Naive thymus-derived CD4-positive, alpha-beta T cell (primary cell): ENCODE measurements at places on chromosomes 3 and 15. TPM values are rescaled to one million over a fixed set of nuclear protein-coding genes. Genes with fewer than 3 reads are reported as not detected.

EOMES gene
- polyA plus RNA-seq, result 1.9 TPM

LAMB2 gene
- not detected for polyA plus RNA-seq

LARP6 gene
- polyA plus RNA-seq, result 0.09 TPM

GALNT15 gene
- not detected for polyA plus RNA-seq

MNS1 gene
- not detected for polyA plus RNA-seq

ST8SIA2 gene
- not detected for polyA plus RNA-seq

KLHL6 gene
- 25.8 TPM for polyA plus RNA-seq

VWA5B2 gene
- polyA plus RNA-seq, result not detected

AADAC gene
- not detected for polyA plus RNA-seq

DNA sequence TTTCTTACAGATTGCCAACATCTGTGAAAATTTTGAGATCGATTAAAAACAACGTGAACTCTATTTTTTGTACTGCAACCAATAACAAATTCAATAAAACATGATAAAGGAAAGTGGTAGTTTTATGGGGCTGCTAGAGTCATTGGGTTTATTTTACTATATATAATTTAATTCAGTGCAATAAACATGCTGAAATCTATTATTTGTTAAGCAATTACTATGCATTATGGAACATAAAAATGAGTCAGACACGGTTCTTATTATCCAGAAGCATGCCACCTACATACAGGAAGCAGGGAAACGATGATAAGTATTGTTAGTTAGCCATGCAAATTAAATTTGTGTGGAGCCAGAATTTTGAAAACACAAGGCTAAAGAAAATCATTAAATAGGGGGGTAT, 27.2 kb downstream of the NPHP3 start:
- H3K27me3 ChIP-seq, result no peaks in the 10 kb centered on the region
- no peak overlapping the region for H3K4me3 ChIP-seq
- DNase-seq, result no peak

DNA sequence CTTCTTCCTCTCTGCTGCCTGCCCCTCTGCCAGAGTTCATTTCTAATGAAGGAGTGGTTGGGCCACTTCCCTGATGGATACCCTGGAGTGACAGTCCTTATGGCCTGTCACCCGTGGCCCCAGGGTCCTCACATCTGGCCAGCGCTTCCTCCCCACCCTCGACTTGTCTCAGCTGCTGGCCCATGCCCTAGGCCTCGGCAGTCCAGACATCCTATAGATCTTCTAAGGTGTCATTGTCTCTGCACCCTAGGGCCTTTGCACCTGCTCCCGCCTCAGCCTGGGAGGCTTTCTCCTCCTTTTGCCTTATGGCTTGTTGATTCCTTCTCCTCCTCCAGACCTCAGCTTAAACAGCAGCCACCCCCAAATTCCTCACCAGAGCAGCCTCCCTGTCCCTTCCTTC, 181.0 kb downstream of the NSMCE3 start:
- H3K4me3 ChIP-seq, result no peak overlapping the region
- no peaks in the 10 kb centered on the region for H3K36me3 ChIP-seq
- H3K27ac ChIP-seq, result no peak overlapping the region
- no peak for DNase-seq
- H3K4me1 ChIP-seq, result peaks cover 17% of the 10 kb centered on the region

DNA sequence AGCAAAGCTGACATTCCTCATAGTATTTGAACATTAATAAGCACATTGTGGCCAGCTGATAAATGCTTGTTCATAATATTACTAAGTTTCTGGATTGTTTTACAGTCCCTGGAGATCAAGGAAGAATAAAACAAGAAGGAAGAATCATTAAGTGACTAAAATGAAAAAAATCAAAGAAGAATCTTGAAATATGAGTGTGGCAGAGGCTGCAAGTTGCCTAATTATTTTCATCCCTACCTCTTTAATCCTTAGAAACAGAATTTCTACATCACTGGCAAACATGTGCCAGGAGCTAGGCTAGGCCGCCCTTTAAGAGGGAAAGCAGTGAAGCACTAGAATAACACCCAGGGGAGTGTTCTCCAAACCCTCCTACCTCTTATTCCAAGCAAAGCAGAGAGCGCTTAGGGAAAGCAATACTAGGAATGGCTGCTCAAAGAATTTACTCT, 98.9 kb downstream of the MAGI1 start:
- H3K4me1 ChIP-seq, result no peaks in the 10 kb centered on the region
- no peak for DNase-seq
- no peak overlapping the region for H3K4me3 ChIP-seq
- H3K36me3 ChIP-seq, result no peaks in the 10 kb centered on the region
- no peak overlapping the region for H3K27ac ChIP-seq
- H3K27me3 ChIP-seq, result no peaks in the 10 kb centered on the region

DNA sequence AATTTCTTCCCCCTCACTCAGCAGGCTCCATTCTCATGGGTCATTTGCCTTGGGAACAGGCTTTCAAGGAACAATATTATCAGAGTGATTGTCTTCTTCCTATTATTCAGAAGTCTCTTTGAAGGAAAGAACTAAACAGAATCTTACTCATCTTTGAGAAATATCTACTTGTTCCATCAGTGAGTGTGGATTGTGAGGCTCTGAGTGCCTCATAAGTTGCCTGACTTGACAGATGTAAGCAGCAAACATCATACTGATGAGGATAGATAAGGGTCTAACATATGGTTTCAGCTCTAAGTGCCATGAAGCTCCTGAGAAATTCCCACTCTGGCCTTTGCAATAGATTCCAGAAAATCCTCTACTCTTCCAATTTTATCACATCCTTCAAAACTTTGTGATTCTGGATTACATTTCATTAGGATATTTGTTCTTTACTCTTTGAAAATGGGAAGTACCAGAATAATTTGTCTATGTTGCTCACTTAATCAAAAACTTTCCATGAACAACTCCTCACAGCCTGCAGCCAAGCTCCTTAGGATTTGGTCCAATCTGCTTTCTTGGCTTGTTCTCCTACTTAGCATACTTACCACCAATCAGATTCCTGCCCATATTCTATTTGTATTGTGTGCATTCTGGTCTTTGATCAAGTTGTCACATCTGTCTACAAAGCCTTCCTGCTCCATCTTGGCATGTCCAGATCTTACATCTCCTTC, 120.1 kb downstream of the RPL22L1 start:
- DNase-seq, result no peak
- H3K27ac ChIP-seq, result no peak overlapping the region
- no peak overlapping the region for H3K4me3 ChIP-seq

DNA sequence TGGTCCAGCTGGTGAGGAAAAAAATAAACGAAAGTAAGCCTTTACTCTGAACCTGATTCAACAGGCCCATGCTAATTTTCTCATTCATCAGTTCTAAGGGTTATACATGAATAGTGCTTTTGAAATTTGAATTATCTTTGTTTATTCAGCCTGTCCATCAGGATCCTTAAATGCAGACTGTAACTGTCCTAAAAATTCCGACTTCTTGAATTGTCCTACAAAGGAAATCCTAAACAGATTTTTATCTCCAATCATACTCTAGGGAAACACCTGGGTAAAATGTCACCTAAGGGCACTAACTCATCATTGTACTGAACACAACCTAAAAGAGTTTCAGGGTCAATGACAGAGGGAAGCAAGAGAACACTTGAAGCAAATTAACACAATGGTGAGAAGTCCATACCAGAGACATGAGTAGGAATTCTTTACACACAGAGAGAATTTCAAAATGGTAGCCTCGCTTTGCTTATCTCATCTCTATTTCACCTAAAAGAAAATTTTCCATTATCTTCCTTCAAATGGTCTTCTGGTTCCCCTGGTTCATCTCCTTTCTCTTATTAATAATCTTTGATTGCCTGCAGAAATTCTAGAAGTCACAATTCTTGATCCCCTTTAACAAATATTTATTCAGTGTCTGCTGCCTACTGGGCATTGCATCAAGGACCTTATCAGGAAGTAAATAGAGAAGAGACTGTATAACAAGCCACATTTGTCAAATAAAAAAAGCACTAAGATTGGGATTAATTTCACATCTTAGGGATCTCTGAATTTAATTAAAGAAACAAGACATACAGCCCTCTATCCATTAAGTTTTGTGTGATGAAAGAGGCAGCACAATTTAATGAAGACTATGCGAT, 182.7 kb downstream of the MEIS2 start:
- H3K36me3 ChIP-seq, result no peaks in the 10 kb centered on the region
- DNase-seq, result no peak
- no peaks in the 10 kb centered on the region for H3K4me1 ChIP-seq
- no peak overlapping the region for H3K27ac ChIP-seq

DNA sequence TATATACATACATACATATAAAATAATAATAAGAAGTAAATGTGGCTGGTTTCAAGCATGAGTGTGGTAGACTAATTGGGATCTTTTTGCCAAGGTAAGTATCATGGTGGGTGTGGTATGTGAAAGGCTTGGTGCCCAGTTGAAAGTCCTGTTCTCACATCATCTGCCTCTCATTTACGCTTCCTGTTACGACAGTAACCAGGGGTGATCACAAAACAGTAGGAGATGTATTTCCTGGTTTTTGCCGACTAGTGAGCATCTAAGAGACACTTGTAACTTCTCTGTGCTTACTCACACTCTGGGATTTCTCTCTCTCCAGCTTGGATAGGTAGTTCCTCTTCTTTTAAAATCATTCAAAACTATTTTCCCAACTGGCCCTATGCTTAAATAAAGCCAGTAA, 1028.3 kb upstream of the NR2F2 start:
- no peak overlapping the region for H3K4me3 ChIP-seq
- no peak for DNase-seq
- H3K27ac ChIP-seq, result no peak overlapping the region
- H3K36me3 ChIP-seq, result no peaks in the 10 kb centered on the region
- H3K4me1 ChIP-seq, result no peaks in the 10 kb centered on the region

GRCh38 chr3:184443364-184443763, 63.5 kb downstream of the CHRD start:
- H3K27ac ChIP-seq, result no peak overlapping the region
- no peak overlapping the region for H3K4me3 ChIP-seq
- no peaks in the 10 kb centered on the region for H3K27me3 ChIP-seq
- no peak for DNase-seq
- H3K4me1 ChIP-seq, result no peaks in the 10 kb centered on the region

GRCh38 chr3:107235928-107236315, 141.3 kb upstream of the CCDC54 start:
- peak overlapping the region; percentile 42 for H3K4me3 ChIP-seq
- no peak overlapping the region for H3K27ac ChIP-seq
- DNase-seq, result no peak
- no peaks in the 10 kb centered on the region for H3K36me3 ChIP-seq
- no peaks in the 10 kb centered on the region for H3K4me1 ChIP-seq
- no peaks in the 10 kb centered on the region for H3K27me3 ChIP-seq

DNA sequence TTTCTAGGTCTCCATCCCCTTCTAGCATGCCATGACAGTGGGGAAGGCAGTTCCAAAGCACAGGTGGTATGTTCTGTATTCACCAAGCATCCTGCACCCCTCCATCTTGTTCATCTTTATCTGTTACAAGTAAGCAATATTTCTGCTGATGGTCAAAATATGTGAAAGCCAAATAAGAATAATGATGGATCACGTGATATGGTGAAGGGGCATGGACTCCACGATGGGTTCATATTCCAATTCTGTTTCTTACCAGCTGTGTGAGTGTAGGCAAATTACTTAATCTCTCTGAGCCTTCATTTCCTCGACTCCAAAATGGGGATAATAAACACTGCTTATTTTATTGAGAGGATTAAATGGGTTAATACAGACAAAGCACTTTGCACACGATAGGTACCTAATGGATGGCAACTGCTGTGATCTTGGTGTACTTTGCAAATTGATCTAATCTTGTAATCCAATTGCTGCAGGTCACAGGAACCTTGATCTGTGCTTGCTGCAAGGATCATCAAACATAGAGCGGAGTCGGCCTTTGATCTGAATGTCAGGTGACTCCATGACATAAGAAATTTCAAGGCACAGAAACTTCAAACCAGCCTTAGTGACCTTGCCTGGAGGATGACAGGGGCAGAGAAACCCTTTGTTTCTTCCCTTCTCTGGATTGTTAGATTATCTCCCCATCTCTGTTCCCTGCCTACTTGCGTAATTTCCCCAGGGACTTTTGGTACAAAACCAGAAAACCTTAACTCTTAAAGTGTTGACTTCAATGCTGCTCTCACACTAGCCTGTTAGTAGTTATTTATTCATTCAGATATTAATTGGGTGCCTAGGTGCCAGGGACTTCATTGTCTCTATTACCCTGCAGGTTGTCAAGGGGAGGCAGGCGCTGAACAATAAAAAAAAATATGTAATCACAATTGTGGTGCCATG, 25.8 kb downstream of the SIAH2 start:
- H3K4me3 ChIP-seq, result no peak overlapping the region
- peak; percentile 48 for DNase-seq
- H3K27ac ChIP-seq, result no peak overlapping the region
- peaks cover 11% of the 10 kb centered on the region for H3K36me3 ChIP-seq
- H3K4me1 ChIP-seq, result peaks cover 5% of the 10 kb centered on the region

- no peaks in the 10 kb centered on the region for H3K4me1 ChIP-seq
- H3K27me3 ChIP-seq, result no peaks in the 10 kb centered on the region
- no peak for DNase-seq
- H3K36me3 ChIP-seq, result no peaks in the 10 kb centered on the region
- no peak overlapping the region for H3K27ac ChIP-seq
Measured at GRCh38 chr3:74309716-74310115, 304.7 kb downstream of the CNTN3 start.

DNA sequence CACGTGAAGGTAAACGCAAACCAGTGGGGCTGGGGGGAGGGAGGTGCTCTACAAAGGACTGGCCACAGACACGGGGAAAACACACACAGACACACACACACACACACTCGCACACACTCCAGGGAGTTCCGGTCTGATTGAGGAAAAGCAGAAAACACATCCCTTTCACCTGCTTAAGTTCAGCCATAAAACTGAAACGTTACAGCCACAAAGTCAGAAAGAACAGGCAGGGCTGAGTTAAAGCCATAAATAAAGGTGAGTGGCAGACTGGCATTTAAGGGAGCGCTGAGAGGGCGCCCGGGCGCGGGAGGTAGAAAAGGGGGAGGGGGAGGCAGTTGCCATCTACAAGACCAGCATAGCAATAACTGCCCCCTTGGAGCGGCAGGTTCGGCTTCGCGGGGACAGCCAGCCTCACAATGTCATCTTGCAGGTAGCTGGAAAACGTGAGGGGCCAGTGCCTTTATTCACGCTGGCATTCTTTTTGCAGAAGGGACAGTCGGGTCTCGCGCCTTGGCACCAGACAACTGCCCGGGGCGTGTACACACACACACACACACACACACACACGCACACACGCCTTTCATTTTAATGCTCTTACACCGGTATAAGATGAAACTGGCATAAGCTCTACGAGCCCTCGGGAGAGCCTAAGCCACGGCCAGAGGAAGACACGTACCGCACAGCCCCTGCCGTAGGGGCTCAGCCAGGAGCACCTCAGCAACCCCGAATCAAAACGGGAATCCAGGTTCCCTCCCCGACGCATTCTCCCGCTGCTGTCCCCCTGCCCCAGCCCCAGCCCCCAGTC, 866 bp downstream of the TNIK start:
- H3K27ac ChIP-seq, result peak overlapping the region; percentile 81
- peaks cover 29% of the 10 kb centered on the region for H3K4me1 ChIP-seq
- H3K27me3 ChIP-seq, result no peaks in the 10 kb centered on the region
- peak overlapping the region; percentile 87 for H3K4me3 ChIP-seq

- no peak for DNase-seq
- peaks cover 20% of the 10 kb centered on the region for H3K4me1 ChIP-seq
- H3K36me3 ChIP-seq, result no peaks in the 10 kb centered on the region
- H3K27ac ChIP-seq, result no peak overlapping the region
- H3K4me3 ChIP-seq, result no peak overlapping the region
Measured at GRCh38 chr3:51717446-51717845, 10.6 kb downstream of the GRM2 start.

- no peak overlapping the region for H3K27ac ChIP-seq
- no peak overlapping the region for H3K4me3 ChIP-seq
- peaks cover 2% of the 10 kb centered on the region for H3K27me3 ChIP-seq
- no peaks in the 10 kb centered on the region for H3K4me1 ChIP-seq
- H3K36me3 ChIP-seq, result no peaks in the 10 kb centered on the region
- no peak for DNase-seq
Measured at GRCh38 chr15:29223640-29224039, 46.0 kb downstream of the NSMCE3 start.
